ENCODE measurements at places on chromosomes 4 and X. TPM values are rescaled to one million over a fixed set of nuclear protein-coding genes. Genes with fewer than 3 reads are reported as not detected.

Gene GYG2
- 44.4 TPM for total RNA-seq

Gene TMEM35A
- total RNA-seq: 14.1 TPM

Gene BGN
- total RNA-seq: 0.37 TPM

Gene F8A2
- not detected for total RNA-seq
